Globus pallidus (tissue), 1 donor: ENCODE measurements at places on chromosomes 3 and 15.
A peak's percentile ranks its signal among the peaks of the same experiment; 100 is the strongest.

DNA sequence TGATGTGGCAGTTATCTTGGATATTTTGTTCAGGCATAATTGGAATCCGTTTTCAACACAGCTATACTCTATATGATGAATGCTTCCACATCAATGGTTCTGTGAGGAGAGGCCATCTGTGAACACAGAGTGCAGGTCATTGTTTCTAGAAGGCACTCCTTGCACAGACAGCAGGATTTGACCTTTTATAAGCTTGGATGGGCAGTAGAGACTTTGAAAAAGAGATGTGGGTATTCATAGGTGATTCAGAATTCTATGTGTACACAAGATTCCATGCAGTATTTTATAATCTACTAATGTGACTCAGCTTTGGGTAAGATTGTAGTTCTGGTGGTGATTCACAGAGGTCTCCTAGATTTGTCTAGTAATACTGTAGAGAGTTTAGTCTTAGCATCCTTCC, 12.5 kb downstream of the ARPP21 start:
- DNase-seq: no peak

DNA sequence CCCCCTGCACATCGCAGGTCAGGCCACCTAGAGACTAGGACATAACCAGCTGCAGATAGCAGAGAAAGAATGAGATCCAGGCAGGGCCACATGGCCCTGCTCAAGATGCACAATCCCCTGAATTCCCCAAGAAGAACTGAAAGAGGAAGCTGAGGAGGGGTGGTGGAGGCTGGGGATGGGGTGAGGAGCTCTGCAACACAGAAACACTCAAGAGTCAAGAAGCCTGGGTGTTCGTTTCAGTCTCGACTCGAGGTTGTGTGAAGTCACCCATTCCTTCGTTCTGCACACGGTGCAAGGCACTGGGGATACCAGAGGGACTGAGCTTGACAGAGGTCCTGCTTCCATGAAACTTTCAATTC, 62.0 kb downstream of the TLE3 start:
- peak; percentile 47 for DNase-seq

DNA sequence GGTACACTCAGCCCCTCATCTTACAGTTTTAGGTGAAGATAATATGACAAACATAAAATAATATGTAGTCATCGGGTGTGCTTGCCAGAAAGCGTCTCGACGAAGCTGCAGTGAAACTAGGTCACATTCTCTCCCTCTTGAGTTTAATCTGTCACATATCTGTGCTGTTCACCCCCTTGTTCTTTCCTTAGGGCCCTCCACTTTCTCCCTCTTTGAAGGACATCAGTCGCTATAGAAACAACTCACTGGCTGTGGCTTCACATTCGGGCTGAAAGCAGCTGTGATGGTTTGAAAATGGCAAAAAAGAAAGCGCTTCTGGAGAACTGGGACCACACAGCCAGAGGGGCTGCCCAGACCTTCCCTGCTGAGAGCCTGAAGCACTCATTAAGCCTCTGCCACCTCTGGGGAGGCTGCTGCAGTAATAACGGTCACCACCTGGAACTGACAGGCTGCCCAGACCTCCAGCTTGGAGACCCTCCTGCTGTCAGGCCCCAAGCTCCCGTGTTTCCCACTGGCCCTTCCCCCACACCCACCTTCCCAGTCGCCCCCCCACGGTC, 50.3 kb downstream of the ABTB1 start:
- DNase-seq: no peak

DNA sequence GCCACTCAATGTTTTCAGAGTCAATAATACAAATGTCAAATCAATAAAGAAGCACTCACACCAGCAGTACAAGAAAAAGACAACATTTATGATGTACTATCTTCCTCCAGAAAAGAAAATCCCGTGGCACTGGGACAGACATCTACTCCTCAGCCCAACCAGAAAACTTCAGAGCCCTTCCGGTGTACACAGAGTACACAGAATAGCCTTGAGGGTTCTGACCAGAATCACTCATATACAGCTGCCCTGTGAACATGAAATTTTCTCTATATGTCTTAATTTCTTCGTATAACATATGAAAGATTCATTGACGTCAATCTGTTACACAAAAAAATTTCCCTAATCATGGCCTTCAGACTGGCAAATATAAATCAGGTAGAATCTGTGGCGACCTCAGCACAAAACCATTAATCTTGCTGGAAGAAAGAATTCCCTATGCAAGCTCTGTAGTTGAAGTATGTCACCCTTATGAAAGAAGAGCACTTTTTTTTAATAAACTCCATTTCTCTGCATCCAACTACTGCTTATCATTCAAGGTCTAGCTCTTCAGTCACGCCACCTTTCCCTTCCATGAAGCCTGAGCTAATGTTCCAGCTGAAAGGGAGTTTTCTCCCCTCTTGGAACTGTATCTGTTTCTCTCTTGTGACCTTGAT, 53.8 kb upstream of the PLAAT1 start:
- DNase-seq: no peak

- no peak for DNase-seq
These were observed 533.4 kb downstream of the FOXP1 start for GRCh38 chr3:71050166-71050537.

DNA sequence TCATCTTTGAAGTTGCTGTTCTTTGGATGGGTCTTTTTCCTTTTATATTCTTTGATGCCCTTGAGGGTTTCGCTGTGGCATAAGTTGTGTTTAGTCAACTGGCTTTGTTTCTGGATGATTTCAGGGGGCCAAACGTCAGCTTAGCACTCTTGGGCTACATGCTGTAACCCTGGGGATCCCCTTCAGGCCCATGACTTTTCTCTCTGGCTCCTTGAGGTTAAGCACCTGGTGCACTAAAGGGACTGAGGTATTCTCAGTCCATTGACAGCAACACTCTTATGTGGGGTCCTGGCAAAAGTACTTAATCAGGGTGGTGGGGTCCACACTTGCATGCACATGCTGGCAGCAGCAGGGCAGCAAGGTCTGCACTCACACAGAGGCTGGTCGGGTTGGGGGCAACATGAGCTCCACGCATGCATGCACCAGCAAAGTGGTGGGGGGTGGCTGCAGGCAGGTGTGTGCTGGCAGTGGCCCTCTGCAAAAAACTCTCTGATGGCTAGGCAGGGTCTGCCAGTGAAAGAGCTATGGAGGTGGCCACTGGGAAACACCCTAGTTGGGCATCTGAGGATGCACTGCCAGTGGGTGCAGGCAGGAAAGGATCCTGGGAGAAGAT, 38.1 kb upstream of the CD200R1L start:
- no peak for DNase-seq

GRCh38 chr3:10600296-10600714, 94.9 kb upstream of the ATP2B2 start:
- DNase-seq: peak; percentile 74

GRCh38 chr3:33372218-33373081, 67.8 kb downstream of the UBP1 start:
- DNase-seq: peak; percentile 59

DNA sequence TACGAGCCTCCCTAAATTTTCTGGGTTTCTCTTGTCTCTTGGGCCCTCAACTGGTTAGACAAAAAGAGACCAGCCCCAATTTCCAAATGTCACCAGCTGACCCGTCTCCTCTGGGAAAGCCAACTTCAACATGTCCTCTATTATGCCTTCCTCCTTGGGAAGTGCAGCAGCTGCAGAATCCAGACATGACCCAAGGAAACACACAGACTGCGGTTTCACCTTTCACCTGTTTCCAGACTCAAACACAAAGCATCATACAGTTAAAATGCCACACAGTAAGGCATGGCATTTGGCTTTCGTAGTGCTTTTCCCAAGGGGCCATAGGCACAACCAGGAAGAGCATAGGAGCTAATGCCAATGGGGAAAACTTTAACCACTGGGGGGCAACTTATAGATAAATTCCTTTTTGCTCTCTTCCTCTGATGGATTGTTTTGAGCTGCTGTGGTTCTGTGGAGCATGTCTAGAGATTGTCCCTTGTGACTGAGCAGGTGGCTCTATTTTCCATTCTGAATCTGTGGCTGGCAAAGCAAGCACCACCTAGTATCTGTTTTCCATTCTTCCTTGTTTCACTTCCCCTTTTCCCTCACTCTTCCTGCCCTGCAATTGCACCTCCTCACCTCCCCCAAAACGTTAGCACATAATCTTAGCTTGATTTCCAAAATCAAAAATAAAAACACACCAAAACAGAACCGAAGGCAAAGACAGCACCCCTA, 49.3 kb downstream of the HHLA2 start:
- no peak for DNase-seq

GRCh38 chr3:152968388-152969024, 133.6 kb downstream of the P2RY1 start:
- DNase-seq: no peak

DNA sequence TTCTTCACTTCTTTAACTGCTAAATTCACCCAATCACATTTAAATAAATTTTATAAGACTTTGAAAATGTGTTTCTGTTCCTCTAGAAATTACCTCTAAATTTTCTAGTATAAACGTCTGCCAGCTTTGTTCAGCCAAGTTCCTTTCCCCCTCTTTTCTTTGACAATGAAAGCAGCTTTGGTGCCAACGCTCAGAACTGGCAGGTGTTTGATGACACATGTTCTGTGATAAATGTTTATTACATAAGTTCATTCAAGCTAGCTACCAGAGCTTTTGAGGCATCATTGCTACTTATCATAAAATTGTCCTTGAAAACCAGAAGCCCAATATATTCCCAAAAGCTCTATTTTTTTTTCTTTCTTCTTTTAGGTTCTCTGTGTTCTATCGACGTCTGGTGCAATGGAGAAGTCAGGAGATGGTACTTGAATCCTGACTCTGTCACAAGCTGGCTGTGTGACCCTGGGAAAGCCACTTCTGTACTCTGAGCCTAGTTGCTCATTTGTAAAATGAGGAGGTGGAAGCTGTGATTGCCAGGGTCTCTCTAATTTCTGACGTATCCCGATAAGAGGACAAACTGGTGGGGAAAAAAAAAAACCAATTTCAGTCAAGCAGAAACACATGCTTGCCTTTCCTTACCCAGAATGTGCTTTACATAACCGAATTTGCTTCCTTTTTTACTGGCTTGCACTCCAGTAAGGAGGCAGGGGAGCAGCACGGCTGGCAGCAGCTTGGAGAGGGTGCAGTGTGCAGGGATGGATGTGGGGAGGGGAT, 187.1 kb upstream of the LPP start:
- DNase-seq: no peak

DNA sequence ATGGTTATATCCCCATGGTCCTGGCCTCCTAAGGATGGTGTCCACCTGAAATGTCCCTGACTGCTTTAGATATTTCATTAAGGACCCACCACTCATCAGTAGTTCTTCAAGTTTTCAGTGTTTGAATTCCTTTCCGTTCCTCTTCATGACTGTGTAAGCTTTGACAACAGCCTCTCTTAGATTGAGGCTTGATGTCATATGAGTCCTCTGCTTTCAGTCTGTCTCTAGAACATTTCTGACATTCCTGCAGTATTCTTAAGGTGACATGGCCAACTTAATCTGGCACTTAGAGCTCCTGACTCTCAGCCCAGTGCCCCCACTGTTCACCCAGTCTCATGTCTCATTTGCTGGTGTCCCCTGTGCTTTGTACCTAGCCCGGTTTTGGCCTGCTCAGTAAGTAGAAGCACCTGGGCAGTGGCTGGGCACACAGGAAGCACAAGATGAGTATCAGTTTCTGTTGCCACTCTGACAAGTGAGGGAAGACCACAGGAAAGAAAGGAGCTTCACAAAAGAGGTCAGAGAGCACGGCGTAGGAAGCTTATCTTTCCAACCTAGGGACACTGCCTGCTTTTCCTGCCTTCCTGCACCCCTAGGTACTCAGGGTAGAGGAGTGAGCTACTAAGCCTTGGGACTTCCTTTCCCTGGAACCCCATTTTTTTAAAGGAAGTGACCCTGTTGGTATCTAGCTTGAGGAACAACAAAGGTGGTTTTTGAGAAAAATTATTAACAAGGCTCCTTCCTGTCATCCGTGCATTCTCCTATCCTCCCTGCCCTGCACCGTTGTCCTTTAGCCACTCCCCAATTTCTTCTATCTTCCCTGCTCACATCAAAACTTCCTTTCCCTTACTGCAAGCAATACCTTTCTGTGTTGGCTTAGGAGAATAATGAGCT, 103.1 kb downstream of the KLHL25 start:
- no peak for DNase-seq

DNA sequence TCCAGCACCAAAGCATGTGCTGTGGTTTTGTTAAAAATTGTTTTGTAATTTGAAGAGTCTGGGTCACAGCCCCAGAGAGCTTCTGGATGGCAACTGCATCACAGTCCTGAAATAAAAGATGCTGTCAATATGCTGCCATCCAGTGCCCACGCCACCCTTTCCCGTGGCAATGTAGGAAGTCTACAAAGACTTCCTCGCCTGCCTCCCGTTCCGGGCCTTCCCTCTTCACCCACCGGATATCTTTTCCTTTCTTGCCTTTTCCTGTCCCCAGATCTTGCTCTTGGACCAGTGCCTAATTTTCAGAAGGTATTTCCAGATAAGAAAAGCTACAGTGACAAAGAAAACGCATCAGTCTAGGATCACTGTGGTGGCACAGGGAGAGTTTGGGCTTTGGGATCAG, 85.3 kb upstream of the RNU6-1 start:
- no peak for DNase-seq

GRCh38 chr15:64582202-64582601, 121.8 kb downstream of the ZNF609 start:
- no peak for DNase-seq

GRCh38 chr15:89670971-89671560, 8.1 kb downstream of the PLIN1 start:
- no peak for DNase-seq

DNA sequence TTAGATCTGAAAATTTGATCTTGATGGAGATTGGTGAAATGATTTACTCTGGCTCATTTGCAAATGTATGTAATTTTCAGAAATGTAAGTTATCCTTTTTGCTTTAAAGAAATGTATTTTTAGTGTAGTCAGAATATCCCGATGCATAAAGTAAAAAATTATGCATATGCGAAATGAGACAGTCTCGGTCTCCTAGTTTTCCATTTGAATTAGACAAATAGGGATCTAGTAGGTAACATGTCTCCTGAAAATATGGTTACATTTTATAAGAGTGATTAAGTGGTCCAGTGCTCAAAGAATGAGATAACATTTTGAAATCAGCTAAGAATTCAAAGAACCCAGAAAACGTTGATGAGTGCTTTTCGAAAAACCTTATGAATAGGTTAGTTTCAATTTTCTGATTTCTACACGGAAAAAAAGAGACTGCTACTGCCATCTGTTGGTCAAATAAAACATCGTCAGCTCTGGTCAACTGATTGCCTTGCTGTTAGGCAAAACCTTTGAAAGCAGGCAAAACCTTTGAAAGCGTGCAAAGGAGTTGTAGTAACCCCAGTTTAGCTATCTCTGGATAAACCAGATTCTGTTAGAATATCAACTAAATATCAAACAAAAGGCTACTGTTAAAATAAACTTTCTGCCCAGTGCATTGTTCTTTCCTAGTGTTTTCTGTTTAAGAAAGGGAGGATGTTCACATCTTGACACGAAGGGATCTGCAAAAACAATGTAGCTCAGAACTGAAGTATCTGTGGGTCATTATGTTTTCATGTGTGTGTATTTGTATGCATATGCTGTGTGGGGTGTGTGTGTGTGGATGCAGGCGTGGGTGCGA, 59.3 kb upstream of the CHMP2B start:
- DNase-seq: peak; percentile 70

DNA sequence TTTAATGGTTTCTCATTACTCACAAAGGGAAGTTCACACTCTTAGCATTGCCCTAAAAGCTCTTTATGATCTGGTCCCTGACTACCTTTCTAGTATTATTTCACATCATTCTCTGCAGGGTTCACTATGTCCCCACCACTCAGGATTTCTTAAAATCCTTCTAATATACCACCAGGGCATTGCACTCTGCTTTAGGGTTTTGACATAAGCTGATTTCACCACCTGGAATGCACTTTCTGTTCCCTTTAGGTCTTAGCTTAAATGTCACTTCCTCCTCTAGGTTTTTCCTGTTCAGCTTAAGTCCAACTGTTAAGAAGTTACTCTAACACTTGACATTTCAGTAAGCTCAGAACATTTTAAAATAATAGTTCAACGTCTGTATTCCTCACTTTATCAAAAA, 81.7 kb downstream of the HCN4 start:
- DNase-seq: no peak
